ENCODE measurements at places on chromosomes 2 and 18.

- no peak for DNase-seq
Measured at GRCh38 chr18:23998820-23999219, 15.7 kb upstream of the TTC39C start.

- DNase-seq = no peak
Measured at GRCh38 chr2:46846536-46846935, 69.1 kb downstream of the MCFD2 start.

DNA sequence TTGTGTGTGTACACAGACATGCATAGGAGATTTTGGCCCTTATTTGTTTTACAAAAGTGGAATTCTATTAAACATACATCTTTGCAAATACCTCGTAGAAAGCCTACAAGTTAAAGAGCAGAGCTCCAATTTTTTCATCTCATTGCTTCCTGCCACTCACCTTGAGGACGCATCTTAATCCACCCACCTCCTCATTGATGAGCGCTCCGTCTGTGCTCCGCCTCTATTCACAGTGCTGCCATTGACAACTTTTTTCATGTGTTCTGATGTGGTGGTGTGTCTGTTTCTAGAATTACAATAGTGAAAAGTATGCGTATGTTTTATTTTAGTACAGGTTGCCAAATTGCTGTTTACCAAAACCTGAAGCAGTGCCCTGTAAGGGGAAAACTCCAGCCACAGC is 36.3 kb downstream of the NEURL3 start:
- DNase-seq = no peak

DNA sequence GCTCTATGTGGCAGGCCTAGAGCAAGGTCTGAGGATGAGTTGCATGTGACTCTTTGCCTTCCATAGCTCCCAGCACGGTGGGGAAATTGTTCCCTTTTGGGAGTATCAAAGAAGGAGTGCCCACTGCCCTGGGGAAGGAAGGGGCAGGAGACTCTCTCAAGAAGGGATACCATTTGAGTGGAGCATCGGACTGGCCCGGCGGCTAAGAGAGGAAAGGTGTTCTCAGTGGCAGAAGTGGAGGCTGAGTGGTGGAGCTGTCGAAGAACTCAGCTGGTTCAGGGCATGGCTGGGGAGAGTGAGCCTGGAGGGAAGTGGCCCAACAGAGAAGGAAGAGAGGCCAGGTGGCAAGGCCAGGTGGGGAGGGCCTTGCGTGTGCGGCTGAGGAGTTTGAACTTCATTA is 235.2 kb downstream of the DYSF start:
- DNase-seq = no peak

DNA sequence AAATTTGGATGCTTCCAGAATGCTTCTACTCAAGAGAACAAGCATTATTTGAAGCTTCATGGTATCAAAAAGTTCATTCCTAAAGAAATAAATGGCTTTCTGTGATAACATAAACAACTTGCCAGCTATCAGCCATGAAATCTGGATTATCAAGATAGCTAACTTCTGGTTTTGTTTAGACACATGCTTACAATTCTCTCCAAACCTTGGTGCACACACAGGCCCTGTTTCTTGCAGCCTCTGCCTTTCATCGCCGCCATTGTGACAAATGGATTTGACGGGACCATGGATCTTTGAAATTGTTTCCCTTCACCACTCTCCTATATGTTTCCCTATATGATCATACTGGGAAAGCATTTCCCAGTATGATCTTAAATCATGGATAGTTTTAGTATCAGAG is 47.9 kb upstream of the CABLES1 start:
- no peak for DNase-seq

- DNase-seq = no peak
Measured at GRCh38 chr2:150681120-150681804, 193.8 kb upstream of the RND3 start.

DNA sequence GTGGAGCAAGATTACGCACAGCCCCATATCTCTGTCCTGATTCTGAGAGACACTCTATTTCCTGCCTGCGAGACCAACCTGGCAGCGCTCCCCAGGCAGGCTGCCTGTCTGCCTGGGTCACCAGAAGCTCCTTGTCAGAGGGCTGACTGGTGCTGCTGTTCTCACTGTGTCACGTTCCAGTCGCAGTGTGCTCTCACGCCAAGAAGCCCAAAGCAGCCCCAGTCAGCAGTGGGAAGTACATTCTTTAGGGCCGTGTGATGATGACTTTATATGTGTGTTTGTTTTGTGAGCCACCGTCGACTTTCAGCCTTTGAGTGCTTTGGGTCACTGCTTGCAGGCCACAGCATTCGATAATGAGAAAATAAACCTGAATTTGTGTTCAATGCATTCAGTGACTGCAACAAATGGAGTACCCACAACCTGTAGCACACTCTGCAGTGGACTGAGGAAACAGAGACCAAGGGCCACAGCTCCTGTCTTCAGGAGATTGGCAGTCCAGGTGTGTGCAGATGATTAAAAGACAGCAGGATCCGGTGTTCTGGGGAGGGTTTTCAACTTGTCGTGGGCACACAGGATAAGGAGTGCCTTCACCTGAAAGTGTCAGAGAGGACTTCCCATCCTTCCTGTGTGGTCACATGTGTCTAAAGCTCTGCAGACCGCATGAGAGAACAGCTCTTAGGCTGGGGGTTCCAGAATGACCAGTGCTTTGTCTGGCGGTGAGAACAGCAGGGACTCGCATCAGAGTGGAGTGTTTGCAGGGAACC is 4.8 kb downstream of the TNFRSF11A start:
- peak; percentile 41 for DNase-seq

DNA sequence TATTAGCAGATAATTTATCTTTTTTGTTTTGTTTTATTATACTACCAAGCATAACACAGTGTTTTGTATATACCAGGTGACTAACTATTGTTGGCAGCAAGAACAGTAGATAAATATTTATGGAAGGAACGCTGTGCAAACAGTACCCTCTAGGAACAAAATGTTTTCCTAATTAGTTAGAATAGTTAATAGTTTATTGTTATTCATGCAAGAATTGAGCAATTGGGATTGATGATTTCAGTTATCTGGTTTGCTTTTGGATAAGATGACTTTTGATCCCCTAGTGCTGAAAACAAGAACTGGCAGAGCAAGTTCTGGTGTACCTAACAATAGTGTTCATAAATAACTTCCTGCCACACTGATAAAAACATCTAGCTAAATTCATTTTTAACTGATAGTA is 323.3 kb downstream of the TGIF1 start:
- DNase-seq = no peak

DNA sequence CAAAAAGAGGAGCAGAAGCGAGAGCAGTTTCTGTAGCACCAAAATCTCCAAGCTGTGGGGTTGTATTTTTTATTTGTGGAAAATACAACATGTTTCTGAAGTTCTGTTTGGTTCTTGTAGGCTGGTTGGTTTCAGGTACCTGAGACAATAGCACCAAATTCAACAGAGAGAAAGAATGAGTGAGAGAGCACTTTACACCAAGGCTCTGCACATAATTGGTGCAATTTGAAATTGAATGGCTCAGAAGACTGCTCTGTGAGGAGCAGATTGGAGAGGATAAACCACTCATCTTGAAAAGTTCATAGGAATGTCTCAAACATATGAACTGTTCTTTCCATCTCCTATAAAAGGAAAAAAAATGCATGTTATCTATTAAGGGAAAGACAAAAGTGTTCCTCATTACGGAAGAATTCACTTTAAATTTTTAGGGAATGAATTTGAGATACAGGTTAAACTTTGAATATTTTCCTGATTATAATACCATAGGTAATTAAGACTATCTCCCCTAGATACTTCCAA is 175.1 kb downstream of the ATAD2B start:
- no peak for DNase-seq

- DNase-seq = no peak
Measured at GRCh38 chr2:167942366-167943081, 304.9 kb downstream of the STK39 start.

DNA sequence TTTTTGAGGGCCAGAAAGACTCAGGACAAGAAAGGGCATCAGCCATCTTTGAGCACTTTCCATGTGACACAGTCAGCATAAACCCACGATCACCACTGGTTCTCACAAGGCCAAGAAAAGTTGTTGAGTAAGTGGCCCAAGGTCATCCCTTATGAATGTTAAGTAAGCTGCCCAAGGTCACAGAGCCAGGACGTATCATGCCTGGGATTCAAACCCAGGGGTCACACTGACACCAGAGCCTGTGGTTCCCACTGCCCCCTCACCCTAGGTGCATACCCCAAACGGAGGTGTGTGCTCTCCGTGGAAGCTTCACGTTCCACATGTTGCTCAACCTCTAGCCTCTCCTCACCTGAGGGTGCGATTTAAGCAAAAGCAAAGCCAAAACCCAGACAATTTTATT is 2.3 kb upstream of the CTIF start:
- DNase-seq = no peak

DNA sequence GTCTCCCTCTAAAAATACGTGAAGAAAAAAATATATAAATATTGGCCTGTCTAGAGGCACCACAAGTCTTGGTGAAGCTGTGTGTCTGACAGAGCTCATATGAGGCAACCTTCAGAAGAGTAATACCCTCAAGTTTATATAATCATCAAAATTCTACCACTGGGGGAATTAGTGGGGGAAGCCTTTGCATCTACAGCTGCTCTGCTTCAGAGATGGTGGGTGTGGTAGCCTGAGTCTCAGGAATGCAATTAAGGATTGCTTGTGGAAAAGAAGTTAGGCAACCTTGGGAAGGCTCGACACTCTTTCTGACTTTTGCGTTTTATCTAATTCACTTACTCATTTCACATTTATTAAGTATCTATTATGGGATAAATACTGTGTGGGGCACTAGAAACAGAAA is 17.4 kb downstream of the TPGS2 start:
- no peak for DNase-seq

- DNase-seq = no peak
Measured at GRCh38 chr2:74606927-74607326, 41.2 kb downstream of the M1AP start.

DNA sequence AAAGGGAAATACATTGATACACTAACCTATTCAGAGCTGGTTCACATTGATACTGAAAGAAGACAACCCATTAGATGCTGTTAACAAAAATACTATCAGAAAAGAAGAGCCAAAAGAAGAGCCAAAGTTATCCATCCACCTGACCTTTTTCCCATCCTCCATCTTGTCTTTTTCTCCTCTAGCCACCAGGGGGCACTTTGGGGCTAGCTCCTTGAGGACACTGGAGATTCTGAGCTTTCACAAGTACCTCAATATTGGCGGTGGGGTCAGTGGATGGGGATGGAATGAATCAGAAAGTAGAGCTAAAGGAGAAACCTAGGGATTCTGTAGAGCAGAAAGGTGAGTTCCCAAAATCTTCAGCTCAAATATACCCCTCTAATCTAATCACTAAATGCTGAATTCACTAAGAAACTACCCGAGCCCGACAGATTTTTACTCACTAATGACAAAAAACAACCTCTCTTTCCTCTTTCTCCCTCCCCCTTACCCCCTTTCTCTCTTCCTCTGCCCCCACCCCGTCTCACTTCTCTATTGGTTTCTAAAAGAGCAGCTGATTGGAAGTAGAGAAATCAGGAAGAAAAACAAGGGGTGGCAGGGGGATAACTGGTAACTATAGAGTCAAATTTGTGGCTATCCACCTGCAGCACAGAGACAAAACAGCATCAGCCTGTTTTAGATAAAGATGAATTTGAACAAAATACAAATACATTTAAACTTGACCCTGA is 203.3 kb downstream of the TCF4 start:
- DNase-seq = peak; percentile 5

DNA sequence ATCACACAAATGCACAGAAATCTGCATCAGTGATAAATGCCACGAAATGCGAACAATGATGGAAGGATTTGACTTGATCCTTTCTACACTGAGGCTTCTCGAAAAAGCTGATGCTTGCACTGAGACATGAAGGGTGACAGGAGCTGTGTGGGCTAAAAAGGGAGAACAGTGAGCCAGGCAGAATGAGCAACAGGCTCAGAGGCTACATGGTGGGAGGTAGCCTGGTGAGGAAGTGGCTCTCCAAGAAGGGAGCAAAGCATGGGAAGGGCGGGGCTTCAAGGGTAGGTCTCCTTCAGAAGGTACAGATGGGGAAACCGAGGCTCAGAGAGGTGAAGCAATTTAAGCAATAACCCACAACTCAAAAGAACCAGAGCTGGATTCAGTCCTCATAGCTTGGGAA is 82.4 kb downstream of the TRIM43 start:
- no peak for DNase-seq

- DNase-seq = no peak
Measured at GRCh38 chr2:25187729-25188350, 19.5 kb upstream of the POMC start.

GRCh38 chr2:12932192-12932591 is 215.5 kb downstream of the TRIB2 start:
- no peak for DNase-seq

DNA sequence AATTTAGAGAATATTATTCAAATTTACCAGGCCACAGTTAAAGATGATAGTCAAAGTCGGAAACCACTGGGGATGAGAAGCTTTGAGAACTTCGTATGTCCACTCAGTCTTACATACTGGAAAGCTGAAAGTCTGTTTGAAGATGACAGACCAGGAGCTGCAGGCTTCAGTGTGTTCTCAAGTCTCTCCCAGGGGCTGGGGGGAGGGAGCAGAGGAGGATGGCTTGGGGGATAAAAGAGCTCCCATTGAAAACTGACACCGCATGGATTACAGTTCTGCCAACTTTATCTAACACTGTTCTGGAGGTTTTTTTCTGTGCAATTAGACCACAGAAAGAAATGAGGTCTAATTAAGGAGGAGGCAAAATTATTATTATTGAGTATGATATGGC is 170.5 kb upstream of the ALKAL2 start:
- no peak for DNase-seq

GRCh38 chr2:24429197-24430074 is 61.6 kb upstream of the NCOA1 start:
- no peak for DNase-seq

Data from H54 (cell line).